ENCODE measurements at places on chromosomes 6 and 20. TPM values are rescaled to one million over a fixed set of nuclear protein-coding genes. Genes with fewer than 3 reads are reported as not detected.

The FABP7 gene
- polyA plus RNA-seq = not detected

The SH3BGRL2 gene
- polyA plus RNA-seq = not detected

The CARMIL1 gene
- not detected for polyA plus RNA-seq

The GTSF1L gene
- not detected for polyA plus RNA-seq

The ALDH8A1 gene
- polyA plus RNA-seq = 0.10 TPM

The GABRR2 gene
- polyA plus RNA-seq = not detected

The CGA gene
- not detected for polyA plus RNA-seq

The C6orf132 gene
- polyA plus RNA-seq = not detected

The EPHA7 gene
- polyA plus RNA-seq = not detected

The EPB41L1 gene
- polyA plus RNA-seq = not detected

The PHACTR1 gene
- 0.43 TPM for polyA plus RNA-seq

The BPI gene
- polyA plus RNA-seq = not detected

The PSORS1C2 gene
- not detected for polyA plus RNA-seq

The SGK2 gene
- polyA plus RNA-seq = not detected

The RUNX2 gene
- 2.6 TPM for polyA plus RNA-seq

The SASH1 gene
- not detected for polyA plus RNA-seq

The THBD gene
- 0.26 TPM for polyA plus RNA-seq

Data from immature natural killer cell (primary cell).